Foreskin keratinocyte (primary cell): ENCODE measurements at places on chromosomes 6 and 20.

DNA sequence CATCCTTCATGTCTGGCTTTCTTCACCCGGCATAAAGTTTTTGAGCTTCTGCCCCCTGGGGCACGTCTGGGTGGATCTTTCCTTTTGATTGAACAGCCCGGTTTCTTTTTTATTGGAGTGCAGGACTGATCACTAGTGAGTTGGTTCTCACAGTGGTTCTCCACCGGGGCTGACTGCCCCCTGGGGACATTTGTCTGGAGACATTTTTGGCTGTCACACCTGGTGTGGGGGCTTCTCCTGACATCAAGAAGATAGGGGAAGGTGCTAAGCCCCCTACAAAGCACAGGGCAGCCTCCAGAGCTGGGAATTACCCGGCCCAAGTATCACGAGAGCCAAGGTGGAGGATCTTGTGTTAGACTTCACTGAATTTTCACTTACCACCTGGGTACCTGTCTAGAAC, 25.7 kb upstream of the IRF4 start:
- DNase-seq: no peak

DNA sequence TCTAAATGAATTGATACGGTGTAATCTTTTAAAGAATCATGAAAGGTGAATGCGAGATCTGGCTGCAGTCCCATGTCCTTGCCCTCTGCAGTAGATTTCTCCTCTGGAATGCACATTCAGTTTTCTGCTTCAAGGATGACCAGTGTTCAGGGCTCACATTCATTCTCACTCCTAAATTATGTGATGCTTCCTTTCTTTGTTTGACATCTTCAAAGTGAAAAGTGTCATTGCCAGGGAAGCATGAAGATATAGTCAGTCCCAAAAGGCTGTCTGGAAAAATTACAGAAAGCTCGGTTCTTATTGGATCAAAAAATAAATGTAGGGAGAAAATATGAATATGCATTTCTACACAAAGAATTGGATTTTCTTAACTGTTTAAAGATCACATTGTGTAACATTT, 395.6 kb downstream of the NKAIN2 start:
- DNase-seq: no peak

DNA sequence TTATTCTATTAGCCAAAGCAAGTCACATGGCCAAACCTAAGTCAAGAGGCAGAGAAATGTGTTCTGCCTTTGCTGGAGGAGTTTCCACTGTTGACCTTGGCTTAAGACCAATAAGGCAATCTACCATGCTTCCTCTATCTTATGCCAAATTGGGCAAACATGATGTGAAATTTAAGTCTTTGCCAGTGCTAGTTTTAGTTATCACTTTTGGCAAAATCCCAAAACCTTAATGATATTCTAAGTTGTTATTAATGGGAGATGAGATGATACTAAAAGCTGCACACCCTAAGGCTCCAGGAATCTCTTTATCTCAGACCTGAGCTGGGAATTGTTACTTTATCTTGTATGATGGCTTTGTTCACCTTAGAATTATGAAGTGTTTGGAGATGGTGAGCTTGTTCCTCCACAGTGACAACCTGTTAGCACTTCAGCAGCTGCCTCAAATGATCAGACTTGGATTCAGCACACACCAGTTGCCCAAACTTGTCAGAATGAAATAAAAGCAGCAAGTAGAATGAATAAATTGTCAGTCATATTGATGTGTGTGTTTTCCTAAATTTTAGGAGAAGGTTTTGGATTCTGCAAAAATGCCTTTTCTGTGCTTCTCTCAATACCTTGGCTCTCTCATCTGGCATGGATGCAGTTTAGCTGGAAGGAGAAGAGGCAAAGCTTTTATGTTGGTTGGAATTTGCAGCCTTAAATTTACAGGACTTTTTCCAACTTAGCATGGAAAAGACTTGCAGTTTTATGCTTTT, 49.3 kb downstream of the RIN2 start:
- no peak for DNase-seq

GRCh38 chr20:43968341-43969000, 53.8 kb downstream of the TOX2 start:
- DNase-seq: no peak

DNA sequence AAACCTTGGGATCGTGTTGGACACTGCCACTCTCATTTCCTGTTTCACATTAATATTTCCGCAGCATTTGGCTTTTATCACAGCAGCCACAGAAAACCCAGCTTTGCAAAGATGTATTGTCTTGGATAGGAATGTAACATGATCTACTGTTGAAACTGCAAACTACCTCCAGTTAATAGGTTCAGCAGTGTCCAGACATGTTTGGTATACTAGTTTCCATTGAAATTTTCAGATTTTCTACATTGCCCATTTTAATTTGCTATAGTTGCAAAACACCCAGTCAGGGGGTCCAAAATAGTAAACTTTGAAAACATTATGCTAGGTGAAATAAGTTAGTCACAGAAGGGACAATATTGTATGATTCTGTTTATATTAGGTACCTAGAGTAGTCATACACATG, 3.3 kb downstream of the ANKRD6 start:
- DNase-seq: peak; percentile 43

GRCh38 chr6:158620963-158621693, 23.4 kb downstream of the DYNLT1 start:
- no peak for DNase-seq

- no peak for DNase-seq
Measured at GRCh38 chr20:23358563-23358906, 3.4 kb upstream of the GZF1 start.

GRCh38 chr6:84249724-84250123, 22.3 kb upstream of the CEP162 start:
- no peak for DNase-seq

DNA sequence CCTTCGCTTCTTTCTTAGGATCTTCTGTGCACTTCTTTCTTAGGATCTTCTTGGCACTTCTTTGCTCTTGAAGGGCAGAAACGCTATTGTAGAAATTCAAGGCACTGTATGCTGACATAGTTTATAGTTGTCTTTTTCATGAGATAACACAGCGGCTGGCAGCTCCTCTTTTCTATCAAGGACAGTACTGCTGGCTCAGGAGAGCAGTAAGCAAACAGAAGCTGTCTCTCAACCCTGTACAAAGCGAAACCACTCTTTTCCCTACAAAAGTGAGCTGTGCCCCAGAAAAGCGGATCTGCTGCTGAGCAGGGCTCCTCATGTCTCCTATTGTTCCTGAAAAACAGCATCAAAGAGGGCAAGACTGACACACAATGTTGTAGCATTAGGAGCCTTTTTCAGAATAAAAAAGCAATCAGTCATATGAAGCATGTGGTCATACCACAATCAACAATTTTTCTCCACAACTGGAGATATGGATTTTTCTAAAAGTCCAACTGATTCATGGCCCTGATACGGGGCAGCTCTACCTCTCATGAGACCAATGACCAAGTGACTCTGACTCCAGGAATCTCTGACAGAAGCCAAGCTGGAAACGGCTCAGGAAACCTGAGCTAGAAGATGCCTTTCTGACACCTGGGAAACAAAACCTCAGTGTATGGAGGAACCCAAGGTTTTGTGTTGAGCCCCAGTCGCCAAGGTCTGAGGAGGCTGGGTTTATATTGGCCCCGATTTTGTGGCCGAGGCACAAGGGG, 255.9 kb downstream of the ESR1 start:
- DNase-seq: no peak

GRCh38 chr20:17902531-17903083, 66.0 kb downstream of the SNX5 start:
- no peak for DNase-seq

DNA sequence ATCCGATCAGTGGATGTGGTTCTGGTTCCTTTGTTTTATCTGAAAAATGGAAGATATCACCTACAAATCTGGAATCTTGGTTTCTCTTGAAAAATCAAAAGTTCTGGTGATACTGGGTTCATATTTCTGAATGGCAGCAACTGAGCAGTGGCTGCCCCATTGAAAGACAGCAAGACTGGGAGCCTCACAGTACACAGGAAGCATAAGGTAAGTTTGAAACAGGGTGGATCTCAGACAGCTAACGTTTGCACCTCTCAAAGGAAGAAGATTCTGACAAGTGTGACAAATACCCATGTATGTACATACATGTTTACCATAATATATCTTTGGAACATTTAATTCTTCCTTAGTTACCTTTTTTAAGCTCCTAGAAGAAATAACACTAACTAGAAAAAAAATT, at the start of gene SAMD3:
Gene SAMD3, minus strand, starts transcription at position 177 of the 400 bp plus-strand sequence. CDS start 7,678 bp downstream, outside the sequence.
- no peak for DNase-seq

DNA sequence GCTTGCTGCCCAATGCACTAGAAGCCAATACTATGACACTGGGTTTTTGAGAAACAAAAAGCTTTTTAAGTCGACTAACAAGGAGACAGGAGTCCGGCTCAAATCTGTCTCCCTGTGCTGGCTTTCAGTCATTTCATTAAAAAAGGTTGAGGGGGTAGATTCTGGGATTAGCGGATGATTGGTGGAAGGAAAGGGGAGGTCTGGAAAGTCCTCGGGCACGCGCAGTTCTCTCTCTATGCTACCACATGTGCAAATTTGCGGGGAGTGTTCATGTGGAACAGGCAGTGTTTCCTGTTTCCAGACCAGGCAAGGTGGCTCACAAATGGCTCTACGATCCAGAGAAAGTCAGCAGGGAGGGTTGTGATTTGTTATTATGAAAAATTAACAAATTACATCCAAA, 89.1 kb upstream of the TOX2 start:
- DNase-seq: no peak

GRCh38 chr6:106519460-106520394, 109.6 kb downstream of the RTN4IP1 start:
- DNase-seq: peak; percentile 89

DNA sequence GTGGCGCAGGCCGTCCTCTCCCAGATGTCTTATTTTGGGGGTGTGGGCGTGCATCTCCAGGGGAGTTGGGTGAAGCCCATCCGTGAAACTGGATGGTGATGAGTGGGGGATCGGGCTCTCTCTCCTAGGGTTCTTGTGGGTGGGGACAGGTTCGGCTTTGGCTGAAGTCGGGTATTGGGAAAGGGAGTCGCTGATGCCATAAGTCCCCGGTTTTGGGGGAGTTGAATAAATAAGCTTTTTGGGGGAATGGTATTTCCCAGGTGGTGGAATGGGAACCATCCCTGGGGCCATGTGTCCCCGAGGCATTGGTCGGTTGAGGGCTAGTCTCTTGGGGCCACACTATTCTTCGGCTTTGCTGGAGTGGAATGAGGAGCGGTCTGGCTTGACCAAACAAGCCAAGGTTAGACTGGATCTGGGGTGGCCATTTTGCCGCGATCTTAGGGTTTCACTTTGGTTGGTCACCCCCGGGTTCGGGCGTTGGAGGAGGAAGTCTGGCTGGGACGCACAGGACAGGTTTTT, 481 bp downstream of the ZNF133 start:
- peak; percentile 18 for DNase-seq

GRCh38 chr20:47656318-47656717, 129.0 kb downstream of the SULF2 start:
- DNase-seq: no peak

GRCh38 chr6:48560408-48560807, 449.4 kb upstream of the PTCHD4 start:
- peak; percentile 67 for DNase-seq
